MV-4-11 (cell line): ENCODE measurements at places on chromosomes 6 and 20.

GRCh38 chr6:157997893-157998608, 16.4 kb downstream of the SYNJ2 start:
- DNase-seq: no peak

DNA sequence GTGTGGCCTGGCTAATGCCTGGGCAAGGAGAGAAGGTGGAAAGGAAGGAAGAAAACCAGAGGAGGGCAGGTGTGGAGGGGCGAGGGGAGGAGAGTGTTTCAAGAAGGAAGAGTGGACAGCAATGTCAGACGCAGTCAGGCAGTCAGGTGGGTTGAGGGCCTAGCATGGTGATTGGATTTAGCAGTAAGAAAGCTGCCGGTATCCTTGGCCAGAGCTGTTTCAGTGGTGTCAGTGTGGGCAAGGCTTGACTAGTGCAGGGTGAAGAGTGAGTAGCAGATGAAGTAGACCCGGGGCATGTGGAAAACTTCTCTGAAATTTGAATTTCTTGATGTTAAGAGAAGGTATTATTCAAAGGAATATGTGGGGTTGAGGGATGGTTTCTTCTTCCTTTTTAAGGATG, 27.0 kb downstream of the SNX9 start:
- DNase-seq: no peak

DNA sequence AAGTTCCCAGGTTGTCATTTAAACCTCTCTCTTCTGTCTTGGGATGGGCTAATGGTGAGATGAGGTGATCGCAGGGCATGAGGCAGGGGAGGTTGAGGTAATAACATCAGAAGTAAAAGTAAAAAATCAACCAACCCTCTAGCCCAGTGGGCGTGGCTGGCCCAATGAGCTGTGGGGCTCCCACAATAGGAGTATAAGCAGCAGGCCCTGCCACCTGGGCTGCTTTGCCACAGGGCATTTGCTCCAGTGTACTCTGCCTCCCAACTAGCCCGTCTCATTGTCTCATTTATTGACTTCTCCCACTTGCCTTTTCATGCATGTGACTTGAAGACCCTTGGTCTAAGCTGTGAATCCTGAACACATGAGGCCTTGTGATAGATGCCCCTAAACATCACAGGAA, 62.8 kb downstream of the PHACTR3 start:
- no peak for DNase-seq

DNA sequence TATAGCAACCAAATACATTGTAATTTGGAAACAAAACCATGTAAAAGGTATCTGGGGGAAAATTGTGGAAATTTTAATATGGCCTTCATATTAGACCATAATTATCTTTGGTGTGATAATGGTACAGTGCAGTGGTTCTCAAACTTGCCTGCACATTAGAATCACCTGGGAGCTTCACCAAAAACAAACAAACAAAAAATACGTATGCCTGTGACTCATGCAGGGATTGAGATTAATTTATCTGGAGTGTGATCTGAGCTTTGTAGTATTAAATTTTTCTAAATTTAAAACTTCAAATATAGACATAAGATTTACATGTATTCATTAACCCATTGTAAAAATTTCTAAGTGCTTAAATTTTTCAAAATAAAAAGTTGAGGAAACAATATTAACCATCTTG, 31.5 kb downstream of the ARHGAP18 start:
- DNase-seq: no peak

DNA sequence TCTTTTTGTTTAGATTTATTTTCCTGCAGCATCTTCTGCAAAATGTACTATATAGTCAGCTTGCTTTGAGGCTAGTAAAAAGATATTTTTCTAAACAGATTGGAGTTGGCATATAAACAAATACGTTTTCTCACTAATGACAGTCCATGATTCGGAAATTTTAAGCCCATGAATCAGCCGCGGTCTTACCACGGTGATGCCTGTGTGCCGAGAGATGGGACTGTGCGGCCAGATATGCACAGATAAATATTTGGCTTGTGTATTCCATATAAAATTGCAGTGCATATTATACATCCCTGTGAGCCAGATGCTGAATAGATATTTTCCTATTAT, 3.2 kb downstream of the FOXC1 start:
- no peak for DNase-seq

DNA sequence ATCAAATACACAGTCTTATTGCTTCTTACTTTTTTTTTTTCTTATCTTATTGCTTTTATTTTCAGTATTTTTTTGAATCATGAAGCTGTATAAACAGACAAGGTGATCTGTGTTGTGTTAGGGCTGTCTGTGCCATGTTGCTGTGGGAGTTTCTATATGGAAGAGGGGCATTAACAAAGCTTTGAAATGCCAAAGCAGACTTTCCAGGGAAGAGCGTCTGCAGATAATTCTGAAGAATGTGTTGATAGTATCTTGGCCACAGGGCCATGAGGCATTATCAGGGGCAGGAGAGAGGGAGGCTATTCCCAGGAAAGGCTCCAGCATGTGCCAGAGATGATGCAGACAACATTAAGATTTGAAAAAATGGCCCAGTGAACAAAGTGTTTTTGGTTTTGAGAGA, 354.5 kb downstream of the UTRN start:
- no peak for DNase-seq

- peak; percentile 70 for DNase-seq
Measured at GRCh38 chr6:136587527-136587926, 37.3 kb upstream of the MAP7 start.

GRCh38 chr6:46453741-46454316, 37.4 kb downstream of the RCAN2 start:
- DNase-seq: no peak

GRCh38 chr6:134309983-134310605, 7.8 kb downstream of the SGK1 start:
- DNase-seq: no peak

DNA sequence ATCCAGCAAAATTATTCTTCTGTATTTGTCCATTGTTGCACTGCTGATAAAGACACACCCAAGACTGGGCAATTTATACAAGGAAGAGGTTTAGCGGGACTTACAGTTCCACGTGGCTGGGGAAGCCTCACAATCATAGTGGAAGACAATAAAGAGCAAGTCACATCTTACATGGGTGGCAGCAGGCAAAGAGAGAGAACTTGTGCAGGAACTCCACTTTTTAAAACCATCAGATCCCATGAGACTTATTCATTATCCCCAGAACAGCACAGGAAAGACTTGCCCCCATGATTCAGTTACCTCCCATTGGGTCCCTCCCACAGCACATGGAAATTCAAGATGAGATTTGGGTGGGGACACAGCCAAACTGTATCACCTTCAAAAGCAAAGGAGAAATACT, 286.5 kb upstream of the ECI2 start:
- DNase-seq: no peak

GRCh38 chr20:11274141-11274594, 600.4 kb upstream of the JAG1 start:
- DNase-seq: peak; percentile 43

GRCh38 chr6:98812220-98812619, 22.2 kb upstream of the POU3F2 start:
- no peak for DNase-seq

GRCh38 chr20:61436667-61437279, 184.7 kb downstream of the CDH4 start:
- no peak for DNase-seq

GRCh38 chr6:112802144-112802543, 455.0 kb downstream of the RFPL4B start:
- no peak for DNase-seq

DNA sequence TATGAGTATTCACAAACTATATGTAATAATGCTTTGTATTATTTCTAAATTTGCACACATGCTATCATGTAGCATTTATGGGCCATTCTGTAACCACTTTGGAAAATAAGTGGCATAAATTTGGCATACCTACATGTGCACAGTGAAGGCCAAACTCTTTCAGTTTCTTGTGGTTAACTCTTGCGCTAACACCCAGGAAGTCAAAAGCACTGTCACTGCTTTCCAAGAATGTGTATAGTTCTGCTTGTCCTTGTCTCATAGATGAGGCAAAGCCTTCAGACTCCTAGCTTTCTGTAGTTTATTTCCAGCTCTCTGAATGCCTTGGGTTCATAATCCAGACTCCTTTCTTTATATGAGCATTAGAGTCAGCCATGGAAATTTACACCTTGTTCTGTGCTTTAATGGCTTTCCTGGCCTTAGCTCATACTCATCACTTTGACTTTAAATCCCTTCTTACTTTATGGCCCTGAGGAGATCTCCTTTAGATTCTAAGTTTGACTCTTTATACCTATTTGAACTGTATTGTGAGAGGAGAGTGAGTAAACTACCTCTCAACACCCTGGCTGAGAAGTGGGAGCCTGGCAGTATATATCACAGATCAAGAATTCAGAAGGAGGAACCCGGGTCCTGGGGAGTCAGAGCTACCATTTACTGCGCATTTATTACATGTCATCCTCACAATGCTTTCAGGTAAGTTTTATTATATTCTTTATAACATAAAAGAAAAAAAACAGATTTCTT, 949 bp upstream of the SLC17A3 start:
- DNase-seq: peak; percentile 55

DNA sequence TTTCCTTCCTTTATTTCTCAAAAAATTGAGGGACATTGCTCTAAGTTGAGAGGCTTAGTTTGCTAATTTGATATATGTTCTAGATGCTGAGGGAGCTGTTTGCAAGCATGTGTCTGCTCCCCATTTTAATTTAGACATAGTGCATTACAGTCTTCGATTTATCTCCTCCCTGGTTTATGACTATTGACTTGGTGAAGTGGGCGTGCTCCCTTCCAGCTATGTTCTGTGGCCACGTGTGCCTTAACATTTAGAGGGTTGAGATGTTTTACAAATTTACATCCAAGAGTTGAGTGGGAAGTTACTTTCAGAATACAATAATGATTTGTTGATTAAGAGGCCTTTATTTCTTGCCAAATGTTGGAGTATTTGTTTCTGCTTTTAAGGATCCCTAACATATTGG, 48.2 kb downstream of the KLHL32 start:
- DNase-seq: no peak

GRCh38 chr20:45358282-45359068, 4.5 kb upstream of the SYS1 start:
- DNase-seq: peak; percentile 59

DNA sequence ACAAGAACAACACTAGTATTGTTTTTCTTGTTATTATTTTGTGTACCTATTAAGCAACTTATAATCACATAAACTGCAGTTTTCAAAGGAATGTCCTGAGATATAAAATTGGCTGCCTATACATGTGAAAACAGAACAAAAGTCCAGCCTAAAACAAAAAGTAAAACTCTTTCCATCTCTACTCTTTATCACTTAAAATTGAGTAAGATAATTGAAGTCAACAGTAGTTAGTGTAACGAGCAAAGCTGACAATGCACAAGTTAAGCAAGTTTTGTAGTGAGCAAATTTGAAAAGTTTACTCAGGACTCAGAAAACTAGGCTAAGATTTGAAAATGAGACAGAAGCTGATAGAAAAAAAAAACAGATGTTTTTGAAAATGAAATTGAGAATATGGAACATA, 941.4 kb upstream of the MAN1A1 start:
- no peak for DNase-seq
